DMS79 treated with DMSO at 0.1 percent for 48 hours (cell line): ENCODE measurements at places on chromosomes 7 and 10.

DNA sequence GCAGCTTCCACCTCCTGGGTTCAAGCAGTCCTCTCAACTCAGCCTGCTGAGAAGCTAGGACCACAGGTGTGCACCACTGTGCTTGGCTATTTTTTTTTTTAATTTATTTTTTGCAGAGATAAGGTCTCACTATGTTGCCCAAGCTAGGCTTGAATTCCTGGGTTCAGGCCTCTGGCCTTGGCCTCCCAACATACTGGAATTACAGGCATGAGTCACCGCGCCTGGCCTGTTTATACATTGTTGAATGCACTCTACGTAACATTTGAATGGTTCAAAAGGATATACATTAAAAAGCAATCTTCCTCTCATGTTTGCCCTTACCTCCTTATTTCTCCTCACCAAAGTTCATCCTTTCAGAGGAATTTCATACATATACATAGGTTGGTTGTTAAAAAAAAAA lies 7.2 kb upstream of the SNX10 start:
- DNase-seq, result no peak

DNA sequence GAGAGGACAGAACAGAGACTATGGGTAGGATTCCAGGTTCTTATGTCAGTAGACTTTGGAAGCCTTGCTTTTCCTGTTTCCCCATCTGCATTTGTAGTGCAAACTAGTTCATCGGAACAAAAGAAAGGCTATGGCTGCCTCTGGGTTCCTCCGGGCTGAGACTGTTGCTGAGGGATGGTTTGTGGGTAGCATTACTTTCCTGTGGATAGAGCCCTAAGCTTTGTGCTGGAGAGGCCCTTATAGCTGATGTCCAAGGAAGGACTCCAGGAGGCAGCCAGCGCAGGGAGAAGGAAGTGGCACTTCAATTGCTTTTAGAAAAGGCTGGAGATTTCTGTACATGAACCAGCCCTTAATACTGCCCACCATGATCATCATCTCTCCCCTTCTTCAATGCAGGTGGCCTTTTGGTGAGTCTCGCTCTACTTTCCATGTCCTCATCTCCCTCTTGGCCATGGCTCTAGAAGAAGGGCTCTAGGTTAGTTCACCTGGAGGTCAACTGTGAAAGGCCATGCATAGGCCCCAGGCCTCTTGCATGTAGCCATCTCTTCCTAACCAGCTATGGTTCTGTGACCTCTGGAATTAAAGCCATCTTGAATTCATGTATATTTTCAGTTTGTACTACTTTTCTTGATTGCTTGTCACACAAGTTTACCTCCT lies 15.4 kb downstream of the MXI1 start:
- no peak for DNase-seq

DNA sequence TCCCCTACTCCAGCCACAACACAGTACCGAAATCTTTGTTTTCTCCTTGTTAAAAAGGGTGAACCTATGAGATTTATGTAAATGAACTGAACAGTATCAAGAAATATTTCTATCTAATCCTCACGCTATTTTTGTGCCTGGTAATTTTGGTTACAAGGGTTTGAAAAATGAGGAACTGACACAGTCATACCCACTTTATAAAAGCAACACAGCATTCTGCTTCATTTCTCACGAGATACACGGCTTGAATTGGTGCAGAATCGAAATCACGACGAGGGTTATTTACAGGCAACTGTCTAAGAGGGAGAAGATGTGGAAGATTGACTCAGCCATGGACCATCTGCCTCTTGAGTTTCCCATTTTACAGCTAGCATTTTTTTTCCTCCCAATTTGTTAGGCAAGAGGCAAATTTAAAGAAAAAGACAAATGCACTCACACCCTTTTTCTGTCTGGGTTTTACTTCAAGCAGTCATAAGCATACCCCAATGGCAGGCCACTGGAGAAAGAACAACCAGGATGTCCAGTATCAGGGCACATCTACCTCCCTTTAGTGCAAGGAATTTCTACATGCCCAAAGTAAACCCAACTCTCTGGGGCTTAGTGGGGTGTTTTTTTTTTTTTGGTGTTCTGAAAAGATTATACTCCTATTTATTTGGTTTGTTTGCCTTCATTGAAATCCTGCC lies 108.1 kb downstream of the ITGB8 start:
- DNase-seq, result no peak

GRCh38 chr10:129021594-129022304 lies 445.3 kb upstream of the MGMT start:
- no peak for DNase-seq

DNA sequence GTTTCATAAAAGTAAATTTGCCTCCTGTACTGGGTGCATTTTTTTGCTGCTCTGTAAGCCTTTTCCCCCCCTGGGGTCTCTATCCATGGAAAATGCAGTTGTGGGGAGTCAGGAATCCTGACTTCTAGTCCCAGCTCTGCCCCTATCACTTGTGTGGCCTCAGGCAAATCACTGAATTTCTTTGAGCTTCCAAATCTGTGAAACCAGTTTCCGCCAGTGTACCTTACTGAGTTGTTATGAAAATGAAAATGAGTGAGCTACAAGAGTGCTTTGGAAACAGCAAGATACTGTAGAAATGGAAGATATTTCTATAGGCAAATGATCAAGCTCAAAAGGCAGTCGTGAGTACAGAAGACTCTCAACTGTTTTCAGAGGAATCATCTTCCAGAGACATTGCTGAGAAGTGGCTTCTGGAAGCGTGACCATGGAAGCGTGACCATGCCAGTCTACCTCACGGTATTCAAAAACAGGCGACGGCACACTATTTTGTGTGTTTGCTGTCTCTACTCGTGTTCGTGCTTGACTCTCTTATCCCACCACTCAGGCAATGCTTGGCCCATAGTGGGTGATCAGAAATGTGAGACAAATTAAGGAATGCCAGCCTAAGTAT lies 107.4 kb downstream of the ATXN7L1 start:
- no peak for DNase-seq

DNA sequence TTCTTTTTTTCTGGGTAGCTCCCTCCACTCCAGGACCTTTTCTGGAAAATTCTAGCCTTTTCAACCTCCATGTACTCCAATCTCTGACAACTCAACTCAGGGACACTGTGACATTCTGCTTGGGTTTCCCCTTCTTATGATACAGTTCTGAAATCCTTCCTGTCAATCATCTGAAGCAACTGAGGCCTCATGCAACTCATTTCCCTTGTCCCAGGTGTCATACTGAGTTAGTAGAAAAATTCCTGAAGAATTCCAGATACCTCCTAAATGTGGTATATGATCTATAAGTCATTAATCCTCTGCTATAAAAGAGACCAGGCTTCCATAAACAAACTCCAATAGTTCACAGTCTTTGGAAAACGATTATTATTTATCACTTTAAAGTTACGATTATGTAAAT lies 43.0 kb upstream of the MYO3A start:
- no peak for DNase-seq

- DNase-seq, result peak; percentile 17
Measured at GRCh38 chr10:103884681-103885139, 29.3 kb upstream of the SH3PXD2A start.

DNA sequence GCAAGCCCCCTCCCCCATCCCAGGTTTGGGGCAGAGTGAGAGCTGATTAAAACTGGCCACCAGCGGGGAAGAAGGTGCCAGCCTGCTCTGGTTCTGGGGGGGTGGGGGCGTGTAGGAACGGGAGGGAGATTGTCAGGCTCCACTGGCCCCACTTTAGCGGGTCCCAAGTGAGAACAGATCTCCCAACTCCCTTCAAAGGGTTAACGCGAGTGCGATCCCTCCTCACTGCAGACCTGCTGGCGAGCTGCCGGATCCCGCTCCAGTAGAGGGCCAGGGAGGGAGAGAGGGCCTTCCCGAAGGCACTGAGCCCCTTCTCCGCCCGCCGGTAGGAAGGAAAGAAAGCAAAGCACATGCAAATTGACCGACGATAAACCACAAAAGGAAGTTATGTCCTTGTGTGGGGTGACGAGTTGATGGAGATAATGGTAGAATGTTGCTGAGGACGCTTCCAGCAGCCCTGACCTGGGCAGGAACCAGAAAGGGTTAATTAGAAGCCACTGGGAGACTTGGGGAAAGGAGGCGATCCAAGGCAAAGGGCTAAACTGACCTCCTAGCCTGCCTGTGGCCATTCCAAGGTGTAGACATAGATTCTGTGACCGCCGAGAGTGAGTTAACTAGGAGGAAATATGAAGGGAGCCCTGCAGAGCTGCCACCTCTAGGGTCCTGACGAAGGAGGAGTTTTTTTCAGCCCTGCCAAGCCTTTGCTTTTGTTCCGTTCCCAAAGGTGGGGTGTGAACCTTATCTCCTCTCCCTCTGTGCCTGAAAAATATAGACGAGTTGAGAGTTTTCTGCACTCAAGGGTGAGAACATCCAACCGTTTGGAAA lies 1.5 kb downstream of the NRG3 start:
- no peak for DNase-seq

GRCh38 chr10:63780101-63780500 lies 258.9 kb downstream of the REEP3 start:
- DNase-seq, result no peak

DNA sequence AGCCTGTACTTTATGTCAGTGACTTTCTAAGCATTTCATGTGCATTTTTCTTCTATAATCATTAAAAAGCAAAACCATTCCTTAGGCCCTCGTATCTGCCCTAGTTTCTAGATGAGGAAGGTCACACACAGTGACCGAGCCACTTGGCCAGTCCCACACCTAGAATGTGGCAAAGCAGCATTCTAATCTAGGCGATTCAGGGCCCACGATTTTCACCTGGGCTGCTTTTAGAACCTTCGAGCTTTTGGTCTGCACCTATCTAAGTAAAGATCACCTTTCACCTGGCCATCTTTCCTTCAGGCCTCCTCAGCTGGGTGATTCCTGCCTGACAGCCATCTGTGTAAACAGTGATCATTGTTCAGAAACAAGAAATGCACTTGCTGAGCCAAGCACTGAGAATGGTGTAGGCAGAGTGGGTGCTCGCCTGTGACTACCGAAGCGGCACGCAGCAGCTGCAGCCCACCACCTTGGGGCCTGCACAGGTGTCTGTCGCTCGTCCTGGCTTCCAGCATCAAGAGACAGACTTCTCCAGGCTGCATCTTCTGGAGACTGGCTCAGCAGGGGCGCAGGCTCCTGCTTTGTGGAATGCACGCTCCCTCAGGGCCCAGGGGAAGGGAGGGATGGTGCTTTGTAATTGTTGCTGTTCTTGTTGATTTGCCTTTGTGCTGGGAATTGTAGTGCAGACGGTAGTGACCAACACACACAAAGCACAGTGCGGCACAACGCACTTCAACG lies 149.0 kb upstream of the INSYN2A start:
- peak; percentile 14 for DNase-seq

DNA sequence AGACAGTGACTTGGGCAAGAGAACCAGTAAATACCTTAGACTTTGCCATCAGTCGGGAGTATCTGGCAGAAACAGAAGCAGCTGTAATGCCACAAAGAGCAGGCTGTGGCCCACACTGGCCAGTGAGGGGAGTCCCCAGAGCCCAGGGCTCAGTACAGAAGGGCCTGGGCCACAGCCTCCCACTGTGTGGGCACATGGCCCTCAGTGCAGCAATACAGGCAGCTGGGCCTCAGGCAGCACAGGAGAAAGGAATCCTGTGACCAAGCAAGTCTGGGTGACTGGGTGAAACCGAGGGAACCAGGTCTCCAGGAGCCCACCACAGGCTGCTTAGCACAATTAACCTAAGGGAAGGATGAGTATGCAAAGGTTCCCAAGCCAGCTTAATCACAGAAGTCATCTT lies 14.0 kb downstream of the WDR91 start:
- DNase-seq, result no peak

DNA sequence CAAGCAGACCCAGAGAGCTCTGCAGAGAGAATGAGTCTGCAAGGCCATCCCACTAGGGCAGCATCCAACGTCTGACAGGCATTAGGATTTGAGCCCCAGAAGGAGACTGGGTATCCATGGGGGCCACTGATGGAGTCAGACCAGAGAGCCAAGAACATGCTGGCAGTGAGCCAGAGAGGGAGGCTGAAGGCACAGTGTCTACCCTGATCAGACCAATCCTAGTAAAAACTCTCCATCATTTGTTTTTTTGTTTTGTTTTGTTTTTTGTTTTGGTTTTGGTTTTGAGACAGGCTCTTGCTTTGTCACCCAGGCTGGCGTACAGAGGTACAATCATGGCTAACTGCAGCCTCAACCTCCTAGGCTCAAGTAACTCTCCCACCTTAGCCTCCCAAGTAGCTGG lies 133.1 kb upstream of the LYZL2 start:
- DNase-seq, result no peak
